Epithelial cell of prostate (primary cell): ENCODE measurements at places on chromosomes 1 and 21.

DNA sequence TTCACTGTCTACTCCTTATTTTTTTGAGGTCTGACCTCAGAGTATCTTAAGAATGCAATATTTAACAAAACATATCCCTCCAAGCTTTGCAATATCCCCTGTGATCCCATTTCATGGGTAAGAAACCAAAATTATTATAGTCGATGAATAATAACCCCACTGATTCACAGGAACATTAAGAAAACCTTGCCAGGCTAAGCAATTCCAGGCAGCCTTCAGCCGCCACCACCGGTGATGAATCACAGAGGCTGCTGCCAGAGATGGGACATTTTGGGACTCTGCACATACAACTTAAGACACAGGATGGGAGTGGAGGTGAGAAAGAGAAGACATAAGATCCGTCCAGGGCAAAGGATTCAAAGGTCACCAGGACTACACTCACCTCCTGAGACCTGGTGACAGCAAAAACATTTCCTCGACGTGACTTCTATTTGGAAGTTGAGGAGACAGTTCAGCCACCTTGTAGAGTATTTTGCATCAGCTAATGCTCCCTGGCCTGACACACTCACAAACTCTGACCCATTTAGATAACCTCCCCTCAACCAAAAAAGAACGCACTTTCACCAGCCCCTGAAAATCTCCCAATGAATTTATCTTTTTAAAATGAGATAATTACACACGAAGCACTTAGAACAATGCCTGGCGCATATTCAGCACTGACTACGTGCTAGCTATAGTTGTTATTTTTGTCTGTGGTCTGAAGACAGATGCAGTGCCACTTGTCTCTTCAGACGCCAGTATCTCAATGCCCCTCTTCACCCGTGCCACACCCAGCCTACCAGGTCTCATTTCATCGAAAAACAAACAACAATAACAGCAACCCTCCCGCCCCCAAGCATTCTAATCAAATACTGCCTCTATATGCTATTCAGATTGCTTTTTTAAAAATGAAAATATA, 17.8 kb upstream of the OVAAL start:
- DNase-seq, result no peak

DNA sequence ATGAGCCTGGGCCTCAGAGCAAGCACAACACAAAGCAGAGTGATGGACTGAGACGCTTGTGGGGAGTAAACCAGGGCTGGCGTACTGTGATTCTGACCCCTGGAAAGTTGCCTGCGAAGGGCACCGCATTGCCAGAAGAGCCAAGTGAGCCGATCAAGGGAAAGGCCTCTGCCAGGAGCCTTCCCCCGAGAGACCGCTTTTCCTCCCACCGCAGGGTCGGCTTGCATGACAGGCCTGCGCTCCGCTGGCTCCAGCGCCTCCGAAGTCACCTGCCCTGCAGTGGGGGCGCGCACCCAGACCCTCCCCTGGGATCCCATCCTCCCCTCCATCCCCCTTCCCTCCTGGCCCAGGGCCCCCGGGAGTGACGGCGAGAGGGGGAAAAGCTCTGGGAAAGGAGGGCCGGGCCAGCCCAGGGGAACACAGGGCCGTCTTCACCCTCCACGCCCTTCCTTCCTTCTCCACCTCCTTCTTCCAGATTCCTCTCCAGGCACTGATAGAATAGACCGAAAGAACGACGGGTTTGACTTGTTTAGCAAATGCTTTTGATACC, 165.0 kb downstream of the TRIM33 start:
- no peak for DNase-seq

DNA sequence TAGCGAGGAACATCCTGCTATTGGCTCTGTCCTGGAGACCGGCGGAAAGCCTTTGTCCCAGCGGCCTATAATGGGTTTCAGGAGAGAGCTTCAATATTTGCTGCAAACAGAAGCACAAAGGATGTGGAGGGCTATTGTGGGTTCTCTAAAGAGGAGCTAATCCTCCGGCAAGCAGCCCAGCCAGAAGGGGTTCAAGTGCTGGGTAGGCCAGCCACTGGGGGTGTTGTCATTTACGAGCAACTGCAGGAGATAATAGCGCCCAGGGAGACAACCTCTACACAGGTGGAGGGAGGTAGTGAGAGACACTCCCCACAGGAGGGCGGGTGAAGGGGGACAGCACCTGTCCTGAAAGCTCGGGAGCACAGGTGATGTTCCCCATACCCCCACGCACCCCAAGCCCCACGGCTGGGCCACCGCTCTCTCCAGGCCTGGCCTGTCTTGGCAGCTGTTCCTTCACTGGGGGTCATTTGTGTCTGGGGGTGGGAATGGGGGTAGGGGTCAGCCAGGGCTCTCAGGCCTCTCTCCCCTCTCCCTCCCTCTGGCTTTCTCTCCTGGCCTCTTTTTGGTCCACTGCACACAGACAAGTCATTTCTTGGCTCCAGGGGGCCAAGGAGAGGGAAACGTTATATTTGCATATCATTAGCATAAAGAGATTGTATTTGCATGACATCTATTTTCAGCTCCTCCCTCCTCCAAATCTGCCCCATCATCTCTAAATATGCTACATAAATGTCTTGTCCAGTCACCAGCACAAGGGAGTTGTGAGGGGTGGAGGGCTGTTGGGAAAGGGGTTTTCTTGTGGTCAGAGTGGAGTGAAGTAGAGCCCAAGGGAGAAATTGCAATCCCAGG, 22.0 kb upstream of the SLC26A9 start:
- DNase-seq, result no peak

DNA sequence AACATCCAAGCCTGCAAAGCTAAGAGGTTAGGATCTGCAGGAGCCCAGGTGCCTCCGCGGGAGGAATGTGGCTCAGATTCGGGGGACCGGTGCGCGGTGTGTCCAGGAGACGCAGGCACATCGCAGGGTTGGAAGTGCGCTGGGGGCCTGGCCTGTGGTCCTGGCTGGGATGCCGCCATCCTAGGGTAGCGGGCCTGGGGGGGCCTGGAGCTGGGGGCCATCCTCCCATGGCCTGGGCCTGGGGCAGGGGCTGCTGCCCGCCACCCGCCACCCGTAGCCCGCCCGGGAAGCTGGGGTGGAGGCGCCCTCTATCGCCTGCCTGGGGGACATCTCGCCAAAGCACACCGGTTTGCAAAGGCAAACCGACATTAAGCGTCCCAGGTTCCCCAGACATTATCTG, 170.6 kb upstream of the ARHGEF16 start:
- DNase-seq, result no peak

GRCh38 chr1:226608699-226609505, 60.3 kb downstream of the STUM start:
- DNase-seq, result no peak
